Fibroblast of gingiva (primary cell): ENCODE measurements at places on chromosomes 1 and 21.

GRCh38 chr1:103220631-103221041, 112.3 kb upstream of the COL11A1 start:
- peak; percentile 42 for DNase-seq

- DNase-seq, result no peak
Measured at GRCh38 chr1:211985556-211986264, 49.6 kb downstream of the INTS7 start.

- no peak for DNase-seq
Measured at GRCh38 chr1:57307392-57308170, 116.3 kb downstream of the DAB1 start.

- no peak for DNase-seq
Measured at GRCh38 chr1:38697387-38697786, 162.2 kb downstream of the RRAGC start.

GRCh38 chr1:90083995-90084394, 89.1 kb downstream of the ZNF326 start:
- DNase-seq, result no peak

GRCh38 chr1:203017692-203018091, 8.6 kb upstream of the PPFIA4 start:
- DNase-seq, result no peak

DNA sequence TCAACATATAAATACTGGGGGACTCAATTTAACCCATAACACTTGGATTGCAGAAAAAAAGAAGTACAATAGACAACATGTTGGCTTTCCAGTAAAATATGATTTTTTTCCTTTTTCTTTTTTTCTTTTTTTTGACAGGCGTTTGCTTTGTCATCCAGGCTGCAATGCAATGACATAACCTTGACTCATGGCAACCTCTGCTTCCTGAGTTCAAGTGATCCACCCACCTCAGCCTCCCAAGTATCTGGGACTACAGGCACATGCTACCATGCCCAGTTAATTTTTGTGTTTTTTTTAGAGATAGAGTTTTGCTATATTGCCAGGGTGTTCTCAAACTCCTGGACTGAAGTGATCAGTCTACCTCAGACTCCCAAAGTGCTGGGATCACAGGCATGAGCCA, 1512.0 kb upstream of the PRMT6 start:
- no peak for DNase-seq

DNA sequence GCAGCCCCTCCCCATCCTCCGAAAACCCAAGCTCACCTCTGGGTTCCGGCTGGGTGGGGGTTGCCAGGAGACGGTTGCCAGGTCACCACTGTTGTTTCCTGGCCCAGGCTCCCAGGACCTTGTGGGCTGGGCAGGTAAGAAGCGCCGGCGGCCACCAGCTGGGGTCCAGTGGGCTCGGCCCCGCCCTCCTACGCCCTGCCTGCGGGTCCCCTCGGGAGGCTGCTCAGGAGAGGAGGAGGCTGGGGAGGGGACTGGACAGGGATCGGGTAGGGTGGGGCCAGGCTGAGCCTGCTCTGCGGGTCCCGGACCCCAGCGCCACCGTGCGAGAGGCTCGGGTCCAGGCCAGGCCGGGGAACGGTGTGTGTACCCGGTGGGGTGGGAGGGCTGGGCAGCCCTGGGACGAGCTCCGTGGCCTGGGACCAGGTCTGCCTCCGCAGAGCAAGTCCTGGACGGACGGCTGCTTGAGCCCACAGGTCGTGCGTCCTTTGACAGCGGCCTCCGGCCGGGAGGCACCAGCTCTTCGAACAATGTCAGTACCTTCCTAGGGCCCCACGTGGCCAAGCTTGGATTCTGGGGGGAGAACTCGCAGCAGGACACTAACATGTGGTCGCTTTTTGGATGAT, at the start of gene TTLL10:
TTLL10 (plus strand) TSS at position 88 of the 623 bp plus-strand sequence. CDS start 5,336 bp downstream, outside the sequence.
- DNase-seq, result no peak

- peak; percentile 70 for DNase-seq
Measured at GRCh38 chr1:159071970-159072582, 4.5 kb downstream of the AIM2 start.

- DNase-seq, result no peak
Measured at GRCh38 chr1:202643397-202644218, 66.6 kb downstream of the SYT2 start.

DNA sequence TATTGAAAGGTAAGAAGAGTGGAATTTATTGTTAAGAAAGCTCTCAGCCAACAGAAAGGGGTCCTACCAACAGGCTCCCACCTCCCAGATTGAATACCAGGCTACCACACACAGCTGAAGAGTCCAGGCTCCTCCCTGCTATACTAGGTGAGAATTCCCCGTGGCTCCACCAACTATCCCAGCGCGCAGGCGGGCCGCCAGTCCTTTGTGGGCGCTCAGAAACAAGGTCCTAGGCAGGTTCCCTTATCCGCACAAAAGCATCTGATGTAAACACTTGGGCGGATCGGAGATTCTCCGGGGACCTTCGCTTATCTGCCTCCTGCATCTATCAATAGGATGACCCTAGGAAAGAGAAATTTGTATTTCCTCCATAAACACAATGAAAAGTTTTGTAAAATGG, 423.9 kb upstream of the ADGRL4 start:
- no peak for DNase-seq

GRCh38 chr1:58887059-58887458, 103.2 kb upstream of the JUN start:
- peak; percentile 90 for DNase-seq

- DNase-seq, result no peak
Measured at GRCh38 chr1:157151073-157151472, 12.9 kb upstream of the ETV3 start.
